ENCODE measurements at places on chromosomes 12 and 14.

DNA sequence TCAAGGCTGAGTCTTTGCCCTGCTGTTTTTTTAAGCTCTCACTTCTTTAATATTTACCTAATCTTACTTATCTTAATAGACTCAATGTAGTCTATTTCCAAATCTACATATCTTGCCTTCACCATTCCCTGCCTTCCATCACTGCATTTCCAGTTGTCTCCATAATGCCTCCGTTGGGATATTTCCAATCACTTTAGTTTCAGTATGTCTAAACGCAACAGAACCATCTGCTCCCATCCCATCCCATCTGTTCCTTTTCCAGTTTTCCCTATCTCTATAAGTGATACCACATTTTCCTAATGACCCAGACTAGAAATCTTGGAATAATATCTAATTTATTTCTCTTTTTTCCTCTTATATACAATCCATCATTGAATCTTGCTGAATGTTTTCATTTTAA, 15.1 kb upstream of the CCDC198 start:
- no peak for DNase-seq

GRCh38 chr12:49332891-49333371, 4.1 kb downstream of the C1QL4 start:
- DNase-seq: no peak

DNA sequence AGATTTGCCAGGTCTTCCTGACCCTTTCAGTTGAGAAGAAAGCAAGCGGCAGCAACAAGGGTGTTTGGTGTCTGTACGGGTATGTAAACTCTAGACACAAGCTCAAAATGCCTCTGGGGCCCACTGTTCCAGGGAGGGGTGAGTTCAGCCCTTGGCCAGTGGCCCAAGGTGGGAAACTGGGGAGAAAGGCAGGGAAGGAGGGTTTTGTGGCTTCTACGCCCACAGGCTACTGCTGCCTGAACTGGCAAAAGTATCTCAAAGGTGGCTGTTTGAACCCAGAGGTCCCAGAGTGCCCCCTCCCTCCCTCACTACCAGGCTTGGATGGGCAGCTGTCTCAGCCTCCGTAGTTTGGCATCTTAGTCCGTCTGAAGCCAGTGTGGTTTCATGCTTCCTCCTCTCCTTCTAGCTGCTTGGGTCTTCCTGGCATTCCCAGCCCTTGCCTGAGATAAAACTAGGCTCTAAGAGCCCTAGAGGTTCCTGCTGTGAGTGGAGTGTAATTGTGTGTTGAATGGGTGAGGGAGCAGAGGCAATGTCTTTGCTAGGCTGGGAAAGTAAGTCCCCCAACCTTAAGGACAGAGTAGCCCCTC, 5.5 kb downstream of the HOXC5 start:
- no peak for DNase-seq

GRCh38 chr14:22513066-22513812, 75.8 kb downstream of the DAD1 start:
- no peak for DNase-seq

- no peak for DNase-seq
These were observed 60.4 kb upstream of the FBRSL1 start for GRCh38 chr12:132429602-132429945.

DNA sequence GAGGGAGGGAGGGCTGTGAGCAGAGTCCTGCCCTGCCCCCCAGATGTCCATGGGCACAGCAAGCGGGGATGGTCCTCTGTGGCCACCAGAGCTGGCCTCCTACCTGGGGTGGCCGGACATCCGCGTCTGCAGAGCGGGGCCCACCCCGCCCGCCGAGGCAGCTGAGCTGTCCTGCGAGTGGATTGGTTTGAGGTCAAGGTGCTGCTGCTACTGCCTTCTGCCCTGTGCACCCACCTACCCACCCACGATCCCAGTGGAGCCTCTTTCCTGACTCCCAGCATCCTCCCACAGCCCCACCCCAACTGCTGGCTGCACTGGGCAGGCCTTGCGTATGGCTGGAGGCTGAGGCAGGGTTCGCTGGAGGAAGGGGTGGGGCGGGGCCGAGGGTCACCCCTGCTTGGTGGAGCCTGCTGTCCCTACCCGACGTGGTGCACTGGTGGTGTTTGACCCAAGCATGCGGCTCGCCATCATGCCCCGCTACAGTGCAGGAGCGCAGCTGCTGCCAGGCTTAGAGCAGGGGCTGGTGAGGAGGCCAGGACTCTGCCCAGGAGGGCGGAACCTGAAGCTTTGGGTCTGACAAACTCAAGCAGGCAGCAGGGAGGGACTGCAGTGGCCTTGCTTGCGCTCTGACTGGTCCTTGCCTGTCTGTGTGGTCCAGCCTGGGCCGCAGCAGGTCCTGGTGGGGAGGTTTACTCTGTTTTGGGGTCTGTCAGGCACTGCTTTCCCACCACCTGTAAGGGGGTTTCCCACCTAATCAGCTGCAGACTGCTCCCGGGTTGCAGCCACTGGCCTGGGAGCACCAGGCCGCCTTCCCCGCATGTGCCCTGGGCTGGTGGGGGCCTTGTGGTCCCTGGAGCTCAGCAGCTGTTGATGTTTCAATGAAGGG, 23.7 kb downstream of the CEP170B start:
- DNase-seq: no peak

DNA sequence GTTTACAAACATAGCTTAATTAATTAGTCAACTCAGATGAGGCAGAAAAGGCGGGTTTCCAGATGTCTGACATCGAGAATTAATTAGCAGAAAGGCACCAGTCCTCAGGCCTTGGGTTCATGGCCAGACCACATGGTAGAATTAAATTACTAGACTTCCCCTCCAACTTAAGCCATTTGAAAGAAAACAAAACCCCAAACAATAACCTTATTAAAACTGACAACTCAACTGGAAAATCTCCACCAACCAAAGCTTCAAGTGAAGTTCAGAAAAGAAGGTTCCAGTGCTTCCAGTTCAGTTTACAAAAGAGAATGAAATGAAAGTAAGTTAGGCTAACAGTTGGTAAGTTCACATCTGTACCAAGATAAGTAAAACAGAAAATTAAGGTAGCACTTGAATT, 349.5 kb downstream of the GRIN2B start:
- DNase-seq: no peak

- DNase-seq: no peak
These were observed 10.1 kb downstream of the ISM2 start for GRCh38 chr14:77488558-77488957.

GRCh38 chr14:91270619-91271018, 26.1 kb upstream of the GPR68 start:
- no peak for DNase-seq

DNA sequence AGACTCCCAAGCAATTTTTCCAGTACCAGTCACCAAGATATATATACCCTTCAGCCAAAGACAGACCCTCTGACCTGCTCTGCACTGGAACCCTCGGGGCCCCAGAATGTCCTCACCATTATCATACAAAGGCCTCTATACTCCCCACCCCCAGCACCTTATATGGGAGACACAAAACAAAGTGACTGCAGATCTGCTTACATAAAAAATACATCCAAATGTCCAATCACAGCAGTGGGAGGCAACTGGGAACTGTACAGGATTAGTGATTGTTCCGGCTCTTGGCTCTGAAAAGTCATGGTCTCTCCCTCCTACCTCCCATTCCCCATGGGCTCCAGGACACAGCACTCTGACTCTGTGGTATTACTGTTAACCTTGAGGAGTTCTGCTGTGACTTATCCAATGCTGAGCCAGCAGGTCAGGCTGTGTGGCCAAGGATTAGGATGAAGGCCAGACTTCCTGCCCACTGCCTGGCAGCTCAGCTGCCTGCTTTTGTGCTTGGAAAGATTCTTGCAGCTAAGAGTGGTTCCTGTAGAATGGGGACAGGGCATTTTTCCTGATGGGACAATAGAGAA, 13.7 kb downstream of the OXA1L start:
- no peak for DNase-seq

DNA sequence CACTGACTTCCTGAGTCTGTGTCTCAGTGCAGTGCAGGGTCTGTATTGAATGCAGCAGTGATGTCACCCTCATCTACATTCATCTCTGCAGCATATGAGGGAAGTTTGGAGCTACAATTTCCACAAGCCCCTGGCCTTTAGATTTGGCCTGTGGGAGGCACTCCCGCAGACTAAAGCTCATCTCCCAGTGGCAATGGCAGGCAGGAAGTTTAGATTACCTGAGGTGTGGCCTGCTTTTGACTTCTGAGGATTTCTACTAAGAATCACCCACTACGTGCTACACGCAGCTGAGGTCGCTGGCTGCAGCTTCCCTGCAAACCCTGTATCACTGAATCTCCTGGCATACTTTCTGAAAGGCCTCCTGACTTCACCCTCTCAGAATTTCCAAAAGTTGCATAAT, 202.2 kb upstream of the PRKD1 start:
- DNase-seq: no peak

DNA sequence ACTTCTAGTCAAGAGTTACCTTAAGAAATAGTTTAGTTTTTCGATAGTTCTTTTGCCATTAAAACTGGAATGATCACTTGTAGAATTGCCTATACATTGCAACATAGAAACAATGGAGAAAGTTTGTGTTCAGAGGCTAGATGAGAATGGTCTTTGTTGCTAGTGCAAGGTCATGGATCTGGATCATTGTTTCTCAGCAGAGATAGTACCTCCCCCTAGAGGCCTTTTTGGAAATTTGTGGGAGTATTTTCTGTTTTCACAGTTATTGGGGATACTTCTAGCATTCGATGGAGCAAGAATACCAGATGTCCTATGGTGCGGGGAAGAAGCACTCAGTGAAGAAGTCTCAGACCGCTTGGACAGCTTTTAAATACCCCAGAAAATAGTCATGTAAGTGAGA, 138.8 kb upstream of the HMGA2 start:
- peak; percentile 34 for DNase-seq

DNA sequence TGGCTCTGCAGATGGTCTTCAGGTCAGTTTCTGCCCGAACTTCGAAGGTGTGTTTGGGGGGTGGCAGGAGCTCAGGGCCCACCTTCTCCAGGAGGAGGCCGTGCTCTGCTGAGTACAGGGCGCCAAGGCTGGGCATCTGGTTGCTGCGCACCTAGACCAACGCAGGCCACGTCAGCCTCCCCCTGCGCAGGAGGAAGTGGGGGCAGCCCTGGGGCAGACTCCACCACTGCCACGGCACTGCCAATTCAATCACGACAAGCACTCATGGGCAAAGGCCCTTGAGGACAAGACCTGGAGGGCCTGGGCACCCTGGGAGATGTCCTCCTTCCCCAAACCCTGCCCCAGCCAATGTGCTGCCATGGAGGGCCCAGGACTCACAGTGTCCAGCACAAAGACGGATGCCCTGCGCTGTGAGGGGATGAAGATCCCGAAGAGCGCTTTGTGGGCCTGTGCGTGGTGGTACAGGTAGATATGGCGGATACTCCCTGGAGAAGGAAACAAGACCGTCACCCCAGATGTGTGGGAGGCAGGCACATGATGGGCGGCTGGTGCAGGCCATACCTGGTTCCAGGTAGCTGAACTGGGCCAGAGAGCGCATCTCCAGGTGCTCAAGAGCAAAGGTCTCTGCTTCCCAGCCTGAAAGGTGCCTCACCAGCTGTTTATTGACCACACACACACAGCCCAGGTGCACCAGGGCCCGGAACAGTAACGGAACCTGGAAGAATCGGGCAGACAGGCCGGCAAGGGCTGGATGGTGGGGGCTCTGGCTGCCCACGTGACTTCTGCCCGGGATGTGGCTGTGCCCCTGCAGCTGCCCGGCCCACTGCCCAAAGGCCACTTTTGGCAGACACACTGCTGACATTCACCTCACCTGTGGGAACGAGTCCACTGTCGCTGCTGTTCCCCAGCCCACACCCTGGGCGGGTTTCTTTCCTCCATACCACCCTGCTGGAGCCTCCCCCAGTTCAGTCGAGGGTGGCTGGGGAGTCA, 24.6 kb downstream of the P2RX2 start:
- no peak for DNase-seq

- no peak for DNase-seq
These were observed 14.5 kb downstream of the CAPZA3 start for GRCh38 chr12:18752280-18752920.

DNA sequence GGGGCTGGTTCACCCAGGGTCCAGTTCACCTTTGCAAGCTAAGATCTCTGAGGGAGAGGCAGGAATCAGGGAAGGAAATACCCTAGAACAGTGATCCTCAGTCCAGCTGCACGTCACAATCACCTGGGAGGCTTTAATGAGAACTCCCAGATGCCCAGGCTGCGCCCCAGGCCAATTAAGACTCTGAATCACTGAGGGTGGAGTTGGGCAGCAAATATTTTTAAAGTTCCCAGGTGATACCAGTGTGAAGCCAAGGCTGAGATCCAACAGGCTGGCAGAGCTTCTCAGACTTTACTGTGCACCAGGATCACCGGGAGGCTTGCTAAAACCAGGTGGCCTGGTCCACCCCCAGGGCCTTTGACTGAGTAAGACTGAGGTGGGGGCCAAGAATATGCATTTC, 23.8 kb downstream of the MYL2 start:
- no peak for DNase-seq

- no peak for DNase-seq
These were observed 531.7 kb upstream of the FLRT2 start for GRCh38 chr14:84998216-84998615.

DNA sequence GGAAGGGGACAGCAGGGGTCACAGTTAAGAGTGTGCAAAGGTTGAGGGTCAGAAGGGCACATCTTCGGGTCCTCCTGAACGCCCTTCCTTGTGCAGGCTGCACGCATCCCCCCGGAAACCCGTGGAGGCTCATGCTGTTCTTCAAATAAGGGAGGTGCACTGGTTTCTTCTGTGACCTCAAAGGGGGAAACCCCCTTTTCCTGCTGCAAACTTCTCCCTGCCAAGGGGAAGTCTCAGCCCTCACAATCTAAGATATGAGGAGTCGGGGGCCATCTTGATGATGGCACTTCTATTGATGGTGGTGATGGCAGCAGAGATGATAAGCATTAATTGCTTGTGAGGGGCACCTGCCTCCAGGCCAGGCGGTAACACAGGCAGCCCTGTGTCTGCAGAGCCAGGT, 40.0 kb downstream of the ISCA2 start:
- DNase-seq: peak; percentile 49

DNA sequence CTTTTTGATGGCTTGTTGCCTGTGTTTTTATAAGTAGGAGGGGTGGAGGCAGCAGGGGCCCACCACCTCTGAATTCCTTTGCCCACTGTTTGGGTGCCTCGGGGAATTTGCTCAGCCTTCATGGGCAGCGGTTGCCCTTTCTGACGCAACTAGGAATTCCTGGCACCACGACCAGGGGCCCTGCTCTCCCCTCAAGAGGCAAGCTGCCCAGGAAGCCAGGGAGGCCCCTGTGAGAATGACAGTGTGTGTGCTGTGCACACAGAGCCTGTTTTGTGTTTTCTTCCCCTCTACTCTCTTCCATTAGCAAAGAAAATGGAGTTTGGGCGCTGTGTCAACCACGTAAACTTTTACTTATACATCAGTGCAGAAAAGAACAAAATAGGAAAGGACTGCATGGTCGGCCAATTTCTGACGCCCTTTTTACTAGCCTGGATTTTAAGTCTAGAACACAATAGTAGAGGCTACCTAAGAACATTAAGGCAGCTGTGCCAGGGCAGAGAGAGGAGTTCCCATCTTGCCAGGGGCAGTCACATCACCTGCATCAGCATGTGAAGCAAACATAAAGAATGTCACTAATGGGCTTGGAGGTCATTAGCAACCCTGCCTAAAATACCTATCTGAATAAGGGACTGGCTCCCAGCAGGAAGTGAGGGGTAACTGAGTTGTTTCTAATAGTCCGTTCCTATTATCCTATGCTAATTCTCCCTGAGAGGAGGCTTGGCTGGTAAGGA, 17.9 kb upstream of the PTGR2 start:
- no peak for DNase-seq

- DNase-seq: peak; percentile 42
These were observed 77.7 kb upstream of the MED13L start for GRCh38 chr12:116354950-116355783.
